T-helper 2 cell (primary cell): ENCODE measurements at places on chromosomes 12 and 14.

GRCh38 chr12:41510470-41510869 lies 322.4 kb downstream of the PDZRN4 start:
- no peak for DNase-seq

DNA sequence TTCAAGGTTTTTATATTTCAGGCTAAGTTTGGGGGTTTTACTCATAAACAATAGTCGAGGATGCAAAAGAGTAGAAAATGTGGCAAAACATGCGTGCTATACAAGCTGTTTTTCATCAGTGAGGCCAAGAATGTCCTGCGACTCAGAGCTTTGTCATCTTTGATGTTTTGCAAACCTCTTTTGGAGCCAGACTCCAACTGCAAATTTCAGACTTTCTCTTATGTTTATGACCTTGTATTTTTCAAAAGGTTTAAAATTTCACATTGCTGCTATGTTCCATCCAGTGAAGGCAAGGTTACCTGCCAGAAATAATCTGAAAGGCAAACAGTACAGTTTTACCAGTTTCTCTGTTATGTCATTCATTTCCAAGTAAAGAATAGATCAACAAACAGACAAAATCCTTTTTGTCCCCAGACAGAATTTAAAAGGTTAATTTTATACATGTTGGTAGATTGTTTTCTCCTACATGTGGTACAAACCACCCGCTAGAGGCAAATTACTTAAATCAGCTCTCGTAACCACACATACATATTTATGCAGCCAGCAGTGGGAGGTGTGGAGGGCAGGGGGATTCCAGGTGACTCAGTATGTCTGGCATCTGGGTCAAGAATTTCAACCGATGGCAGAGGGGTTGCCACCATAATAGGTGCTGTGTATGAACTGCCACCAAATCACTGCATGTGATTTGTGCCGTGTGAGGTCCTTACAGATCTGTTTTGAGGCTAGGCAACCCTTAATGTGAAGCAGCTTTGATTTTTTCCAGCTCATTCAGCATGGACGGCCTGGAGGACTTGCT lies 119.8 kb upstream of the CPM start:
- DNase-seq = no peak

DNA sequence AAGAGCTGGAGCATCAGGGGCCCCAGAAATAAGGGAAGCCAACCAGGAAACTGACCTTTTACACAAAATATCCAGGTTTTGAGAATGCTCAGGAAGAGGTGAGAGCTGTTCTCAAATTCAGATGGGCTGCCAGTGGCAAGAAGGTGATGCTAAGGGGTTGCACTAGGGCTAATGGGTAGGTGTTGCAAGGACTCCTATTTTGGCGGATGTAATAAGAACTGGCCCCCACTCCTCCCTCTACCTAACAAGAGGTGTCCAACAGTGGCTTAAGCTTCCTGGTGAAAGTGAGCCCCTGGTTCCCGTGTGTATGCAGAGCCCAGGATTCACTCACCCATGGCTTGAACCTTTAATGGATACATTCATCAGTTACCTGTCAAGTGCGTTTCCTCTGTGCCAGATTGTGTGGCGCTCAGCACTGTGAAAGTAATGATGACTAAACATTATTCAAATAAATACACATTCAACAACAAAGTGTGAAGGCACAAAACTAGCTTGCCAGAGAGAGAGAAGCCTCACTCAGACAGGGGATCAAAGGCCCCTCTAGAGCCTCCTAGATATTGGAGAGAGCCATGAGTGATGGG lies 705 bp upstream of the CHGA start:
- DNase-seq = no peak

GRCh38 chr14:103782376-103782775 lies 65.0 kb downstream of the PPP1R13B start:
- DNase-seq = no peak

DNA sequence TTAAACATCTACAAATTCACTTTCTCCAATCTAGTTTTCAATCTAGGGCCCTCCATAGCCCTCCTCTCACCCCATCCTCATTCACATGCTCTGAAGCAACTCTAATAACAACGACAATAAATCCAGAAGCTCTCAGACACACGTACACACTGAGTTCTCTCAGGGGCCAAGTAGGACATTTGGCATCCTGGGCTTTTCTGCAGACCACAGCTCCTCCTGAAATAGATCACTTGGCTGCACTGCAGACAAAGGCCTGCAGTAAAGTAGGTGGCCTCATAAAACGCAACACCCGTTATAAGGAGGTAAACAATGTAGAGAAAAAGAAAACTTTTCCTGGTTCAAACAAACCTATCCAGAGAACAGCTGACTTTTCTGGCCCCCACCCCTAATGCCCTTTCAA lies 111.2 kb downstream of the TMTC1 start:
- no peak for DNase-seq

DNA sequence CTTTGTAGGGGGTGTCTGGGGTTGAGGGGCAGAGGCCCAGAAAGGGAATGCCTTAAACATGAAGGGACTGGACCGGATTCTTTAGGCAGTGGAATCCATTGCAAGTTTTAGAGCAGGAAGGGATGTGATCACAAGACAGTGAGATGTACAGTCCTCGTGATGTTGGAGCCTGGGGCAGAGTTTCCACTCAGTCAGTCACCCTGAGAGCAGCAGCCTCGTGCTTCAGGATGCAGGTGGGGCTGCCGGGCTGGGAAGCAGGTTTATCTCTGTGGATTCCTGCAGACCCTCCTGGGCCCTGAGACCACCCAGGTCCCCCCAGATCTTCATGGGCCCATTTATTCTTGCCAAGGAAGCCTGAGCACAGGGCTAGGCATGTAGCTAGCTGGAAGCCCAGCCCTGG lies 38.5 kb downstream of the RIN3 start:
- no peak for DNase-seq
